CD4-positive, alpha-beta T cell treated with Interleukin-17A for 4 hours (primary cell): ENCODE measurements at places on chromosomes 4 and X.

DNA sequence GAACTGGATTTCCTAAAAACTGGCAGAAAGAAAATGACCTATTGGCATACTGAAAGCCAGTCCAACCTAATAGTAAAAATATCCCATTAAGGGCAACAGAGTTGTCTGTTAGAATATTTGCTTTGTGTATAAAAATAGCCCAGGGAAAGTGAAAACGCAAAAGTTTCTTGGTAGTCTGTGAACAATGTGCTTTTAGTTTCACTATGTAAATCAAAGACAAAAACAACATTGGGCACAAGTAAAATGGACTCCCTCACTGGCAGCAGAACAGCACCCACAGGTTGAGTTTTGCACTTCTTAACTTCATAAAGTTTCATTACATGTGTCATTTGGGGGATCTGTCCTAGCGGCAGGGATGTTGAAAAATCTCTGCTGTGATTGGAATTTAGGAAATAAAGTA, 4.3 kb upstream of the FGG start:
- DNase-seq: no peak

- DNase-seq: peak; percentile 31
Measured at GRCh38 chr4:141636771-141637460, 533 bp downstream of the IL15 start.

GRCh38 chrX:109294097-109294814, 187.6 kb downstream of the GUCY2F start:
- no peak for DNase-seq

GRCh38 chr4:168569931-168570276, 73.1 kb downstream of the PALLD start:
- DNase-seq: no peak

- no peak for DNase-seq
Measured at GRCh38 chrX:122026665-122027064, 979.3 kb downstream of the GLUD2 start.

DNA sequence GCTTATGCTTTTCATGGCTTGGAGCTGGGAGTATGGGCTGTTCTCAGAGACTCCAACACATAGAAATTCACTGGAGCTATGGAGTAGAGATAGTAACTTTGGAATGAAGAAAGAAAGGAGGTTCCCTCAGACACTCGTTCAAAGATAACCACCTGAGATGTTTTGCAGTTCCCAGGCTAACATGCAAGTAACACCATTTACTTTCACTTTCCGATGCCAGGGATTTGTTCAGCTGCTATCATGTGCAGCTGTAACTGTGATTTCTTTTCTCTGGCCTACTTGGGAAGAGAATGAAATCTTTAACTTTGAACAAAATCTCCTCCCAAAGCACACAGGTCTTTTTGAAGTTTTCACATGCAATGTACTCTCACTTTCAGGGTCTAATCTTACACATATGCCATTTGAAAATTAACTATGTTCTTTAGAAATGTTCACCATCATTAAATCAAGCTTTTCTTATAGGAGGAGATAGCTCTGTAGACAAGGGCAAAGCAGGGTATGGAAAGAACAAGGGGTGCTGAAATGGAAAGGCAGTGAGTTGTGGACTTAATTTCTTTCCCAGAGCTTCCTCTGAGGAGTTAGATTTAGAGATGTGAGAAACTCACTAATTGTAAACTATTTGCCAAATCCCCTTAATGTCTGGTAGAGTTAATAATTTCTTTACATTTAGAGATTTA, 514.3 kb downstream of the PDHA2 start:
- DNase-seq: no peak

DNA sequence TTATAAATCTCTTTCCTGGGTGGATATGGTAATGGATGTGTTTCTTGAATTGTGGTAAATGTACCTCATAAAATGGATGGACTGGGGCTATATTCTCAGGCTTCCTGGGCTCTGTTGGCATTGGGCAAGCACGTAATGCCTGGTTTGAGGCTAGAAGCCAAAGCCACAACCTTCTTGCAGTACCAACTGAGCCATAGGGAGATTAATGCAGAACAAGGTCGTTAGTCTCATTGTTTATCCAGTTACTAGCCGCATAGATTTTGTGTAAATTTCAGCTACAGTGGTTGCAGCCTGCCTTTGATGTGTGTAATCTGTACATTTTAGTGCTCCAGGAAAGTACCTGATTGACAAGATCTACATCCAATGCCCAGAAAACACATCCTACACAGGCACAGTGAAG, 7.2 kb upstream of the LEF1 start:
- DNase-seq: no peak

GRCh38 chr4:178664621-178665020, 1222.4 kb upstream of the AGA start:
- DNase-seq: no peak

DNA sequence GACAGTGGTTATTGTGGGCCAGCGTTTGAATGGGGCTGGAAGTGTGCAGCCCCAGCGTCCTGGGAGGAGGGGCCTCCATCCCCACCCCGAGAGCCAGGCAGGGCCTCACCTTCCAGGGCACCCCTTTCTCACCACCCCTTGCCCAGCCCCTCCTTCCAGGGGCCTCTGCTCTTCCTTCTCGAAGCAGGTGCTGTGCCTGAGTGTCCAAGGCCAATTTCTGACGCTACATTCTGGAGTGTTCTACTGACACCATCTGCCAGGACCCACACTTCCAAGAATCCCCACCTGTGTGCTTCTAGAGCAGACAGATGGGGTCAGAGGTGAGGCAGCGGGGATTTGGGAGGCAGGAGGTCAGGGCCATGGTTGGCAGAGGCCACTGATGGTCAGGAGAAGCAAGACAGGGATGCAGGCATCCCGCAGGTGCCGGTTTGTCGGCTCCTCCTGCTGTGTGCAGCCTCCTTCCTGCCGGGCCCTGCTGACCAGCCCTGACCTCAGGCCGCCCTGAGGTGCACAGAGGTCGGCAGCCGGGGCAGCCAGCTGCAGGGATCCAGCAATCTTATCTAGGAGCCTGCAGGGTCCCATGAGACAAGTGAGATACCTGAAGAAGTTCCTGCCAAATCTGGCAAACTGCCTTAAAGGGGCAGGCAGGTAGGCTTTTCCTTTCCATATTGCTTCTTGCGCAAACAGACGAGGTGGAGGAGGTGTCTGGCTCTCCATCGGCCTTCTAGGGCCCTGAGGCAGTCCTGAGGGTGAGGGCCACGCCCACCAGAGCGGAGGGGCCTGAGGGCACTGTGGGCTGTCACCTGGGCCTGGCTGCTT, 18.8 kb downstream of the MSANTD1 start:
- DNase-seq: no peak
